NCI-H146 (cell line): ENCODE measurements at places on chromosomes 16 and 17.

DNA sequence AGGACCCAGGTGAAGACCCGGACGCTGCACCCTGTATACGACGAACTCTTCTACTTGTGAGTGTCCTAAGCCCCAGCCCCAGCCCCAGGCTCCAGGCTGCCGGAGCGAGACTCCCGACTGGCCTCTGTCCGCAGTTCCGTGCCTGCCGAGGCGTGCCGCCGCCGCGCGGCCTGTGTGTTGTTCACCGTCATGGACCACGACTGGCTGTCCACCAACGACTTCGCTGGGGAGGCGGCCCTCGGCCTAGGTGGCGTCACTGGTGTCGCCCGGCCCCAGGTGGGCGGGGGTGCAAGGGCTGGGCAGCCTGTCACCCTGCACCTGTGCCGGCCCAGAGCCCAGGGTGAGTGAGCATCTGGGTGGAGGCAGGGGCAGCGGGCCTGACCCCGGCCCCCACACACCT, 3.7 kb downstream of the TSR3 start:
- no peak for DNase-seq

DNA sequence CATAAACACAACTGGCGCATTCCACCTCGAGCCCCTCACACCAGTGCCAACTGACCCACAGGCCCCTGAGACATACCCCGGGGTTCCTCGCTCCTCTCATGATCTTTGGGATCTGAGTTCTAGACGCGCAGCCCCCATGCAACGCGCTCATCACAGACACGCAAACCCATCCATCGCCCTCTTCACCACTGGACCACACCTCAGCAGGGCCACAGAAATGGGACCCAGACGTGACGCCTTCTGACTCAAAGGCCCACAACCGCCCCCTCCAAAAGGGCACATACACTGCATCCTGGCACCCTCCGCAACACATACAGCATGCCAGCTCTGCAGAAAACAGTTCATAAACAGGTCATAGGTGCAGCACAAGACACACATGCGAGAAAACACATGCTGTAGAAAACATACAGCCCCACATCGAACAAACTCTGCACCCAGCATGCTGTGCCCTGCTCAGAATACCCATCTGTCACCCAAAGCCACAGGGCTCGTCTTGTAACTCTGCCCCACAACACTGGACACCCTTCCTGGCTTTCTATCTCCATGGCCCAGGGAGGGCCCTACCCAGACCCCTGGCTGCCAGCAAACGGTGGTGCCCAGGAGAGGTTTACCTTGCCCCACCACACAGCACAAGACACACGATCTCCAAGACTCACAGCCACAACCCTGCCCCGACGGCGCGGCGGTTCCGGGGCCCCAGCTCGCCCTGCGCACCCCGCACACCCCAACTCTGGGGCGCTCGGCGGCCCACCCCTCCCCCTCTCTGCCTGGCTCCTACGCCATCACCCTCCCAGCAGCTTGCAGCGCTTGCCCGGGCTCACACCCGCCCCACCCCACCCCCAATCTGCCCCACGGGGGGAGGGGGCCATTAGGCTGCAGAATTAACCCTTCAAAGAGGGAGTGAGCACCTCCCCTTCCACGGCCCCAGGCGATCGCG, 887 bp downstream of the ZBTB4 start:
- DNase-seq, result peak; percentile 41

DNA sequence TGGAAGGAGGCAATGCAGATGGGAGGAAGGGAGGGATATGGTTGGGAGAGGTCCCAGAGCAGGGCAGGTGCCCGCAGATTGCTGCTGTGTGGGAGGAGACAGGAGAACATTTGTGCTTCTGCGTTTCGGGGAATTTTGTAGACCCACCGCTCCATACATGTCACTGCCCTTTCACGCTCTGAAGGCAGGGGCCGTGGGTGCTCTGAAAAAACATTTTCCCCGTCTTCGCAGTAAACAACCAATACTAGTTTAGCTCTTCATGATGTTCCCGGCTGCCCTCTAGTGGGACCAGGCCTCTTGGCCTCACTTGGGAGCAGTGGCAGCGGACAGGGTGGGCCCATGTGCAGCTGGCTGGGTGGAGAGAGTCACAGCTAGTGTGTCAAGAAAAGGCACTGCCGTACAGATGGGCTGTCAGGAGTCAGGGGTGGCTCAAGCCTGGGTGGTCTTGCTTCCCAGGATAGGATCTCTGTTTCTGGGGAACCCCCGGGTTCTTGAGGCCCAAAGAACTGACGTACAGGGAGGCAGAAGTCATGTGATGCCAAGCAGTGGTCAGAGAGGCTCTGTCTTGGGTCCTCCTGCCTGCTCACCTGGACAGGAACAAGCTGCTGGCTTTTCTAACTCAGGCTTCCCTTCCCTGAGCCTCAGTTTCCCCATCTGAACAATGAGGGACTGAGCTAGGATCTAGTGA, 46.5 kb upstream of the CPNE2 start:
- DNase-seq, result peak; percentile 24

GRCh38 chr16:24139282-24139681, 116.9 kb upstream of the CACNG3 start:
- no peak for DNase-seq

DNA sequence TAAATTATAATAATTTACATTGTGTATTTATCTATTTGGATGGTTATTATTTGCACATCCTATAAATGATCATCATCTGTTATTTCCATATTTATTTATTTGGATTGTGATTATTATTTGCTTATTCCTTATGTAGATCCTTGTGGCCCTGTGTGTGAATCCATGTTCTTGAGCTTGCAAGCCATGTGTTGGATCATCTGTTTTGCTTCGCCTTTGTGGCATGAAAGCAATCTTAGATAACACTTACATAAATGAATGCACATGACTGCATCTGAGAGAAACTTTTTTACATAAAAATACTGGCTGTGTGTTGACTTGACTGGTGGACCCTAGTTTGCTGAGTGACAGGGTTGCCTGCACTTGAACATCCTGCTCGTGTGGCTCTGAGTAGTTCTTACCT, 1024.5 kb upstream of the RBFOX1 start:
- DNase-seq, result no peak

DNA sequence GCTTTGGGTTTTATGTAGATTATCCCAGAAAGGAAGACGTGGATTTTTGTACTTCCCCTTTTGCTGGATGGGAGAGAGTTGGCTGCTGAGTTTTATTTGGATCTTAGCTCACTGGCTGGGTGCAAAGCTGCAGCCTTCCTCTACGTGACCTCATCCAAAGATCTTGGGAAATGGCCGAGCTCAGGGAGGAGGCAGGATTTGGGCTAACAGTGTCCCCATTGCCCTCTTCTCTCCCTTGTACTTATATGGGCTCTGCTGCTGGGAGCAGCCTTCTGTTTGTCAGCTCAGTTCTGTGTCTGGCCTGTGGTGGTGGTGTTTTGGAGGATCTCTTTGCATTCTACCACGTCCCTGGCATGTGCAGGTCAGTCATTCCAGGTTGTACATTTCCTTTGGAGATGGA, 2.0 kb downstream of the AOC3 start:
- no peak for DNase-seq
